ENCODE measurements at places on chromosomes 5 and 9. TPM values are rescaled to one million over a fixed set of nuclear protein-coding genes. Genes with fewer than 3 reads are reported as not detected.
A peak's percentile ranks its signal among the peaks of the same experiment; 100 is the strongest.

C9 gene
- not detected for total RNA-seq

ISL1 gene
- not detected for total RNA-seq

TUSC1 gene
- total RNA-seq = 8.4 TPM

ENHO gene
- total RNA-seq = 0.52 TPM

PCDHA4 gene
- 0.07 TPM for total RNA-seq

SOHLH1 gene
- total RNA-seq = not detected

TXNDC8 gene
- total RNA-seq = not detected

TAS2R1 gene
- not detected for total RNA-seq

ANKRD34B gene
- total RNA-seq = 0.09 TPM

DNA sequence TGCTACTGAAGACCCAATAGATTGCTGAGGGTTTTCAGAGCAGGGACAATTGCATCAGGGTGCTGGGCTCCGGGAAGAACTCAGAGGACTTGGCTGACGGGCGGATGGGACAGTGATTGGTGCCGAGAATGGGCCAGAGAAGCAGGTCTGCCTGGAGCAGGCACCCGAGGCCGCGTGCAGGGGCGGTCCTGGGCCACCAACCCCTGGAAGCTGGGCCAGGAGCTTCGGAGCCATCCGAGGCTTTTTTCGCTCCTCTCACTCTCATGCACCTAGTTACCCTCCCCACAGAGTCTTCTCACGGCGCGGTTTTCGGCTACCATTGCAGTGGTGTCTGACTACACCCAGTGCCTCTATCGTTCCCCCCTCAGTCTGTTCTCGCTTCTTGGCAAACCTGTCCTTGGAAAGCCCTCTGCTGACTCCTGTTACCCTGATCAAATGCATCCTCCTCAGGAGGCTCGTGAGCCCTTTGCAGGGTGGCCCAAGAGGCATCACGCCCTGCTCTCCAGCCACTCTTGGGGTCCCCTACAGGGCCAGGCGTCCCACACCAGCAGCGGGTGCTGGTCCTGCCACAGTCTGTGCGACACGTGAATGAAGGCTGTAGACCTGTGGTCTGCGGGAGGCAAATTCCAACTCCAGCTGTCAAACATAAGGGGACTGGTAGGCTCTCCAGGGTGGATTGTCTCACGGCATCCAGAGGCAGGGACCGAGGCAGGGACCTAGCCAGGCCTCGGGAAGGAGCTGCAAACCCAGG is 1.2 kb upstream of the CLPTM1L start:
- DNase-seq = no peak

DNA sequence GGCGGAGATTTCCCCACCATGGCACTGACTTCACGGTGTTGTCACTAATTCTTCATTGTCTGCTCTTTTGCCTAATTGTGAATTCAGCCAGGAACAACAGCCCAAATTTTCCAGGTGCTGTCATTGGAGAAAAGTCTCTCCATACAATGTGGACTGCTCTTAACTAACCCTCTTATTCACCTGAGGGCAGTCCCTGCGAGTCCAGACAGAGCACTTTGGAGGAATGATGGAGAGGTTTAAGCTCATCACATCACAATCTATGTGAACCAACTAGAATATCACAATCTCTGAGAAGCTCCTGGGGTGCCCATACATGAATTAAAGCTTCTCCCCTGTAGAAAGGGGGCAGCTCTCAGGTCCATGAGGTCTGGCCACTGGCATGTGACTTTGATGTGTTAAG is 56.4 kb downstream of the MTX3 start:
- DNase-seq = no peak

GRCh38 chr5:62686692-62687091 is 108.1 kb downstream of the LRRC70 start:
- no peak for DNase-seq

DNA sequence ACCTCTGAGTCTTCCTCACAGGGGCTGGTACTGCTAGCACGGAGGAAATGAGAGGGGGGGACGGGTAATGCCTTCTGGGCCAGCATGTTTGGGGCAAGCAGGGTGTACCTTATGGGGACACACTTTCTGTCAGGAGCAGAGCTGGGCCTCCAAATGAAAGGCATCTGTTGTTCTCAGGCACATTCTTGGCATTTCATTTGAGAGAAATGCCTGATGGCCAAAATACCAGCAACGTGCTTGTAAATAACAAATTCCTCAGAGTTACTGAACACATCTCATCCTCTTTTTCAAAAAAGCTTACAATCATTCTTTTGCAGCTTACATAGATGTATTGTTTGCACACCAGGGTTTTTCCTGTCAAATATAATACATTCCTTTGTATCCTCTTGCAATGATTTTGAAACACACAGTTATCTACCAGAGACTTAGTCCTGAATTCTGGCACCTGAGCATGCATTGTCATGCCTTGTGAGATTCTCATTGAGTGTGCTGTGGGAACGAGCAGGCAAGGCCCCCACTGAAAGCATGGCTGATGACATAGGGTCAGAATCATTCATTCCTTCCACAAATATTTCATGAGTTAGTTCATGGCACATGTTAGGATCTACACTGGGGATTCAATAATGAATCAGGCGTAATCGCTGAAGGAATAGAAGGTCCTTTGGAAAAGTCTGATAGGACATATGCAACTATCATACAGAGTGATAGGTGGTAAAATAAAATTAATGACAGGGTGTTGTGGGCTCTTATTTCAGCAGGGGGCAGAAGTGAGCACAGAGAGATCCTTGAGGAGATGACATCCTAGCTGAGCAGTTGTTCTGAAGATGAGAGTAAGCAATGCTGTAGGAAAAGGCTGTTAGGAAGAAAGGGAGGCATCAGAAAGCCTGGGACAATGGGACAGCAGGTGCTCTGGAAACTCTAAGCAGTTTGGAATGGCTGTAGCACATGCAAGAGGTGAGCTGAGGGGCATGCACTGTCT is 260.9 kb upstream of the TUT7 start:
- DNase-seq = no peak

- DNase-seq = no peak
These were observed 82.2 kb upstream of the ICE1 start for GRCh38 chr5:5340206-5340729.

GRCh38 chr5:141757402-141757801 is 75.4 kb upstream of the ARAP3 start:
- peak; percentile 17 for DNase-seq

DNA sequence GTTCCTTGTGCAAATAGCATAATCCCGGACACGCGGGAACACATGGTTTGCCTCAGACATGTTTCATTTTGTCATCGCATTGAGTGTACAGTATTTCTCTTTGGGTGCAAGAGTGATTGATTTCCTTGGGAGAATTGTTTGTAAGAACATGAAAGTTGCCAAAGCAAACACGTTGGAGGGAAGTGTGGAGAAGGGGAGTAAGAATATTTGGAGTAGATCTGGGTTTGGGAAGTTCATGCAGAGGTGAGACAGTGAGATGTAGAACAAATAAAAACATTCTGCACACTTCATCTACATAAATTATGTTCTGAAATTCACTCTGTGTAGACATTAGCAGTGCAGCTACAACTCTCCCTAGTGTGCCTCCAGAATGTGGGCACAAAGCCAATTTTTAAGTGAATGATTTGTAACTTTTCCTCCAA is 24.0 kb downstream of the FOXD1 start:
- no peak for DNase-seq

DNA sequence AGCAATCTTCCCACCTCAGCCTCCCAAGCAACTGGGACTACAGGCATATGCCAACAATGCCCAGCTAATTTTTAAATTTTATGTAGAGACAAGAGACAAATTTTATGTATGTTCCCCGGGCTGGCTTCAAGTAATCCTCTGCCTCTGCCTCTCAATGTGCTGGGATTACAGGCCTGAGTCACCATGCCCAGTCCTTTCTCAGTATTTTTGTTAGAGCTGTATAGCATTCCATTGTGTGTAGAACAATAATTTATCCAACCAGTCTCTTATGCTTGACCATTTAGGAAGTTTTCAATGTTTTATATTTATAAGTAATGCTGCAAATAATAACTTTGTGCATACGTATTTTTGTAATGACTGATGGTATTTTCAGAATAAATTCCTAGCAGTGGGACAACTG is 38.9 kb upstream of the CTXN3 start:
- no peak for DNase-seq

- peak; percentile 55 for DNase-seq
These were observed 20.2 kb downstream of the SIL1 start for GRCh38 chr5:139177809-139178588.

Data from heart left ventricle (tissue), 16 donors.